ENCODE measurements at places on chromosomes 5 and 9. TPM values are rescaled to one million over a fixed set of nuclear protein-coding genes. Genes with fewer than 3 reads are reported as not detected.
A peak's percentile ranks its signal among the peaks of the same experiment; 100 is the strongest.

Gene SLC6A18
- not detected for total RNA-seq

Gene P4HA2
- total RNA-seq: 8.4 TPM

Gene ANKRD31
- total RNA-seq: 0.48 TPM

Gene PHYHD1
- not detected for total RNA-seq

- ATAC-seq: no peak
Observed at GRCh38 chr5:5665225-5666075, 243.0 kb downstream of the ICE1 start.

- no peak for ATAC-seq
Observed at GRCh38 chr9:75921391-75922127, 31.1 kb downstream of the PCSK5 start.

- no peak for ATAC-seq
Observed at GRCh38 chr5:155098433-155098832, 84.9 kb downstream of the KIF4B start.

GRCh38 chr9:2403701-2404100, 217.9 kb upstream of the VLDLR start:
- no peak for ATAC-seq

- no peak for ATAC-seq
Observed at GRCh38 chr5:116681334-116682013, 106.9 kb upstream of the SEMA6A start.

GRCh38 chr5:142495531-142495930, 170.7 kb upstream of the SPRY4 start:
- no peak for ATAC-seq

DNA sequence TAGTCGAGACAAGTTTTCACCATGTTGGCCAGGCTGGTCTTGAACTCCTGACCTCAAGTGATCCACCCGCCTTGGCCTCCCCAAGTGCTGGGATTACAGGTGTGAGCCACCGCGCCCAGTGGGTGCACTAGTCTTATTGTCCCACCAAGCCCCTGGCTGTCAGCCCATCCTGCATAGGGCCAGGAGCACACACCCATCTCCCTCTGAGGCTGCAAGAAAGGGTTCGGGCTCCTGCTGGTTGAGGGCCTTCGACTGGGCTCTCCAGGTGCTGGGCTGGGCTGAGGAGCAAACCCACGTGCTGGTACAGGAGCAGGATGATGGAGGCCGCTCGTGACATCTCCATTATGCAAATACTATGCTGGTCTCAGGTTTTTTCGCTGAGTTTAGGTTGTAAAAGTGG, 25.1 kb upstream of the RNF130 start:
- no peak for ATAC-seq

DNA sequence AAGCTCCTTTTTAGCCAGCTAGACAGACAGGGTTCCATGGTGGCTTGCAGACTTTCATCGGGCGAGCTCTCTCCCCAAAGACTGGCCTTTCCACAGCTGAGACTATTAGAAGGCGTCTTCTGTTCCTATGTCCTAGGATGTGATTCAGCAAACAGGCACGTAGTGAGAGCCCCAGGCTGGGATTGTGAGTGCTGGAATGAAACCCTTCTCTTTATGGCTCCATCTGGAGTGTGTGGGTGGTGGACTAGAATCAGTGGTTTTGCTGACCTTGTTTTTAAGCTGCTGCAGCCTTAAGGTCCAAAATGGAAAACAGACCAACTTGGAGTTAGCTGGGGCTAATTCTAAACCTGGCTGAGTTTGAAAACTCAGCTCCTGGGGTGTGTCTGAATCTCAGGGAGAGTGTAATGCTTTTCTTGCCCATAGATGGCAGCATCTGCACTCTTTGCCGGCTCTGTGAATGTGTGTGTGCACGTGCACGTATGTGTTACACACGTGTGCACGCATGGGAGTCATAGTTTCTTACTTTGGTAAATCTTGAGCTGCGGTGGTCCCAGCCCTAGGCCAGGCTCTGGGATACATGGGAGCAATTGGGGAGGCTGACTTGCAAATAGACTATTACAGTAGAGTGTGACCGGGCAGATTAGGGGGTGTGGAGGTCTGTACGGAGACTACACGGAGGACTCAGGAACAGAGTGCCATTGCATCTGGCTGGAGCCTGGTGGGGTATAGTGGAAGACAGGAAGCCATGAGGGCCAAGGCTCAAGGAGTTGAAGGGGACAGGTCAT, 10.7 kb downstream of the GSN start:
- peak; percentile 74 for ATAC-seq

- no peak for ATAC-seq
Observed at GRCh38 chr5:73436535-73437100, 12.0 kb downstream of the FOXD1 start.

DNA sequence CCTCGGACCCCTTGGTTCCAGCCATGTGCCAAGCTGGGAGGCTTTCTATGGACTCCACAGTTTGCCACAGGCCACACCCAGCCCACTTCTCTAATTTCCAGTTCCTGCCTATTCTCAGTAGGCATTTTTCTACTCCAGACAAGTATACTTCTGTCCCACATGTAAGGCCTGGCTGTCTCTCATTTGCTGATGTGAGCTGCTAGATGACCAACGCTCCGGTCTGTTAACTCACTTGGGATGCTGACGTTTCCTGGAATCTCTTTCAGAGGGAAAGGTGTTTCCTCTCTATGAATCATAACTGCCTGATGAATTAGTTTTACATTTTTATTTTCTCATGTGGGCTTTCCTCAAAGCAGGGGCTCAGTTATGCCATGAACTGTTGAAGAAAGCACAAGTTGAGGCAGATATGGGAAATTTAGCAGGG, 36.3 kb downstream of the ERGIC1 start:
- ATAC-seq: no peak

DNA sequence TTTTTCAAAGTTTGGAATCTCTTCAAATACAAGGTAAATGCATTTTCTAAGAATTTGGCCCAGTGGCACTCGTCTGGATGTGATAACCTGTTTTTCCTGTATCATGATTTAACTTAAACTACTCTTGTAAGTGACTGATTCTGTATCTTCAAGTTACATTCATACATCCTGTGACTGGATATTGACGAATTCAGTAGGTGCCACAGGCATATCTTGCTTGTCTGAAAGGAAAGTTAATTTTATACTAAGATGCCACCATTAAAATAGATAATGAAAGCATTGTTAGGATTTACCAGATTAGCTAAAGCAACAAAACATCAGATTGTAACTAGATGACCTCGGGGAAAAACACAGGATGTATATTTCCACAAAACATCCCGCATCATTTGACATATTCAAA, 175.3 kb upstream of the ZNF608 start:
- no peak for ATAC-seq

DNA sequence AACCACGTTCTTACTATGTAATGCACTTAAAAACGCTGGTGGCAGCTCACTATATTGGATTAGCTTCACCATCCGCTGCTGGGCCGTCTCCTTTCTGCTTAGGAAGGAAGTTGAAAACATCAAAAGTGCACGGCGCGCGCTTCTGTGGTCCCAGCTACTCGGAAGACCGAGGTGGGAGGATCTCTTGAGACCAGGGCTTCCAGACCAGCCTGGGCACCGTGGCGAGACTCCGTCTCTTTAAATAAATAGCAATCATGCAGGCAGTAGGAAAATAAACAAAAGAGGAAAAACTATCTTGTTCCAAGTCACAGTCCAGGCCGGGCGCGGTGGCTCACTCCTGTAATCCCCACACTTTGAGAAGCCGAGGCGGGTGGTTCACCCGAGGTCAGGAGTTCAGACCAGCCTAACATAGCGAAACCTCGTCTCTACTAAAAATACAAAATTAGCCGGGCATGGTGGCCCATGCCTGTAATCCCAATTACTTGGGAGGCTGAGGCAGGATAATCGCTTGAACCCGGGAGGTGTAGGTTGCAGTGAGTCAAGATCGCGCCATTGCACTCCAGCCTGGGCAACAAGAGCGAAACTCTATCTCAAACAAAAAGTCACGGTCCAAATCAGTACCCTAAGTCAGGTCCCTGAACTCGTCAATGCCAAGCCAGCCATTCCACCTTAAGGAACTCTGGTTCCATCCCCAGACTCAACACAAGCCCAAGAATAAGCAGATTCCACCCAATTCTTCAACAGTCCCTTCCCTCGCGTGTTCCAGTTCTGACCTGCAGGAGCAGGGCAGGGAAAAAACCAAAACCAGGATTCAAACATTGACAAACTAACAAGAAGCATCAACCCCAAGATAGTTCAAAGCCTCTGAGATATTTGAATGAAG, 1.0 kb upstream of the GOLGA1 start:
- ATAC-seq: peak; percentile 47

DNA sequence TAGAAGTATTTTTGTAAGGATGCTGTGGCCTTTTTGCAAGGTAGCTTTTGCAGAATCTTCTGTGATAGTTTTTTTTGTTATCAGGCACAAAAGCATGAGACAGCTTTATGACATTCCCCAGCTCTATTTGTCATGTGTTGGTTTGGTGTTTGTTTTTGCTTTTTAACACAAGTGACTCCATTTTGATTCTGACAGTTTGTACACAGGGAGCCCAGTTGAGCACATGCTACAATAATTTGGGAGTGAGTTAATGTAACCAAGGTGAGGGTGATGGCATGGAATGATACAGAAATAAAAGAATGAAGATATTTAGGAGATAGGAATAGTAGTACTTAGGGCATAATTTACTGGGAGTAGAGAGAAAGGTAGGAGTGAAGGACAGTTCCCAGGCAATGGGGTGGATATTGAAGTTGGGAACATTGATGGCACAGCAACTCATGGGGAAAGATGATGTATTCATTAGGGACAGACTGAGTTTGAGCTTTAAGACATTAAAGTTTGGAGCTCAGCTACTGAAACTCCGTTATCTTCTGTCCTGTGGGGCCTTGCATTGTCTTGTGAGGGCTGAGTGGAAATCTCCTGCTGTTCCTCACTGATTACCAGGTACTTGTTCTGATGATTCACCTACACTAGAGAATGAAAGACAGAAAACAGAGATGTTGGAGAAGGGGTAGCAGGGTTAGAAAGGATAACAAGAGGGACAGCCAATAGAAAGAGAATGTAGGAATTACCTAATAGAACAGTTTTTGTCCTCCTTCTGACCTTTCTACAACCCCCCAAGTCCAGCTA, 88.3 kb upstream of the CCDC112 start:
- ATAC-seq: no peak

- peak; percentile 62 for ATAC-seq
Observed at GRCh38 chr9:131546336-131547084, 1.2 kb downstream of the PRRT1B start.

DNA sequence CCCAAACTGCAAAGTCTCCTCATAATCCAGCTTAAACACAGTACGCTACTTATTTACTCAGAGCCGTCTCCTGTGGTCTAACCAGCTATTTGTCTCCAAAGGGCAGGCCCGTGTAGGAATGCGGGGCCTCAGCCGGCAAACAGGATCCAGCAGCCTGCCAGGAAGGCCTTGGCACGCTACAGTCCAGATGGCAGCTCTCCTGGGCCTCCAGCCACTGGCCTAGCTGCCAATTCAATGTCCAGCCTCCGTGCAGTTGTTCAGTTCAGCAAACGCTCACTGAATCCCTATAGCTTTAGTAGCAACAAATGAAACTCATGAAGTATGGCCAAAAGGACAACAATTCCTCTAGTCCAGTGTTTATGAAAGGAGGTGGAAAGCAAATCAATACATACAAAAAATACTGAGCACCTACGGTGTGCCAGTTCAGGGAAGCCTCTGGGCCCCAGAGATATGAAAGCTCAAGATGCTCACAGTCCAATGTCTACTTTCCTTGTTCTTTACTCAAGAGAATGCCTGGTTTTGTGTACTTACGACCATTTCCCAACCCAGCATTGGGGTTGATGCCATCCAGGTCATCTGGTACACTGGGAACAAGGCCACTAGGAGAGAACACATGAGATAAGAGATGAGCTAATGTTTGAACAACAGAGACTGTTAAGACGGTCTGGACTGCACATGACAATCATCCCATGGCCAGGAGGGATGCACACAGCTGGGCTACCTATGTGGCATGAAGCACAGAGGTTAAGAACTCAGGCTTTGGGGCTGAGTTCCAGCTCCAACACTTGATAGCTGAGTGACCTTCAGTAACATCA, 8.3 kb downstream of the CDK5RAP2 start:
- ATAC-seq: no peak
